Tibial nerve (tissue), 4 donors: ENCODE measurements at places on chromosomes 1 and 21.

- no peak for DNase-seq
Measured at GRCh38 chr1:208061632-208062031, 150.7 kb upstream of the CD34 start.

DNA sequence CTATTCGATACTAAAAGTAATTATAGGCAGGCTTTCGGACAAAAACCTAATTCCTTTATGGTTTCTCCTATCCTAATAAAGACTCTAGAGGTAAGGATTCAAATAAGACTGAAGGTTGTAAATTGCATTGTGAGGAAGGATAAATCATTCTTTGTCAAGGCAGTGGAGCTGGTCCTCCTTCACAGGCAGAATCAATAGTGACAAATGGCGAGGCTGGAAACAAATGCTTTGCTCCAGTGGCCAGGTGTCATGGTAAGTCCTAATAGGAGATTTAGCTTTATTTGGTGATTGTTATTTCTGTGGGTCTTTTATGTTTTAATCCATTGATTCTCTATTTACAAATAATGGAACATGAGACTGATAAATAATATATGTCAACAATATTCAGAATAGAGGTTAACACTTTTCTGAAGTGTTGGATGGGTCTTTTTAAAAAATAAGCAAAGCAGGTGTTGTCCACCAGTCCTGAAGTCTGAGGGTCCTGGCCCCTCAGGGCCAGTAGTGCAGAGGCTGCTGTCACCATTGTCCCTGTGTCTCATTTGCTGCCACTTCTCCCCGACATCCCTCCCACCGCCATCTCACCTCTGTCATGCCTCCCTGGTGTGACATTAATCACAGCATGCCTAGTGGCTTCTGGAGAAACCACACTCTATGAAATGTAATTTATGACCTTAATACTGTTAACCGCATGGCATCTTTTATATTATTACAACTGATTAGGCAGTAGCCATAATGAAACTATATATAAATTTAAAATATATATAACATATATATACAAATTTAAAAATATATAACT is 120.9 kb upstream of the MAGI3 start:
- DNase-seq: no peak

- no peak for DNase-seq
Measured at GRCh38 chr1:38101037-38101785, 54.6 kb upstream of the POU3F1 start.

DNA sequence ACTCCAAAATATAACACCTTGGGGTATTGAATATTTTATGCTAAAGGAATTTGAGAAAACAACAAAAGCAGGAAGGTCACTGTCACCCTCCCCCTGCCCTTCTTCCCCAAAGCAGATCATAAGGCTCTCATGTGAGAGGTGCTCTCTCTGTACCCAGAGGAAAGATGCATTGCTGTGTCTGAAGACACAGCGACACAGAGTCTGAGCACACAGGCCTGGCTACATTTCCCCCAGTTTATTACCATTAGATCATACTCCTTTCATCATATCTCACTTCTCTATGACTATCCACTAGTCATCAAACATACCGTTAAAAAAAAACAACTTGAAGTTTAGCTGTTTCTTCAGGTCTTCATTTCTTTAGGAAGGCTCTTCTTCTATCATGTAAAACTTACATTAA is 127.1 kb downstream of the PPIAL4G start:
- no peak for DNase-seq

DNA sequence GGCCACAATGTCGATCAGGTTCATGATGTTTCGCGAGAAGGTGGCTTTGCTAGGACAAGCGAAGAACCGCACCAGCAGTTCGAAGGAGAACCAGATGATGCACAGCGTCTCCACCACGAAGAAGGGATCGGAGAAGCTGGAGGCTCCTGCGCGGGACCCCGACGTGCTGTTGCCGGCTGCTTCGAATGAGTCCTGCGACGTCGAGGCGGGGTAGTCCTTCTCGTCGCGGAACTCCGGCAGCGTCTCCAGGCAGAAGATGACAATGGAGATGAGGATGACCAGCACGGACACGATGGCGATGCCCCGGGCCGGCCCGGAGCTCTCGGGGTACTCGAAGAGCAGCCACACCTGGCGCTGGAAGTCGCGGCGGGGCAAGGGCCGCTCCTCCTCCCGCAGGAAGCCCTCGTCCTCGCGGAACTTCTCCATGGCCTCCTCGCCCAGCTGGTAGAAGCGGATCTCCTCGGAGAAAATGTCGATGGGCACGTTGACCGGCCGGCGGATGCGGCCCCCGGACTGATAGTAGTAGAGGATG is 869 bp downstream of the KCNA3 start:
- DNase-seq: no peak

GRCh38 chr1:221667504-221667903 is 74.4 kb downstream of the DUSP10 start:
- no peak for DNase-seq

GRCh38 chr1:236259043-236259442 is 22.7 kb downstream of the ERO1B start:
- no peak for DNase-seq

- DNase-seq: no peak
Measured at GRCh38 chr1:234686035-234686434, 76.1 kb upstream of the IRF2BP2 start.

- DNase-seq: no peak
Measured at GRCh38 chr1:186845576-186846210, 16.9 kb downstream of the PLA2G4A start.

DNA sequence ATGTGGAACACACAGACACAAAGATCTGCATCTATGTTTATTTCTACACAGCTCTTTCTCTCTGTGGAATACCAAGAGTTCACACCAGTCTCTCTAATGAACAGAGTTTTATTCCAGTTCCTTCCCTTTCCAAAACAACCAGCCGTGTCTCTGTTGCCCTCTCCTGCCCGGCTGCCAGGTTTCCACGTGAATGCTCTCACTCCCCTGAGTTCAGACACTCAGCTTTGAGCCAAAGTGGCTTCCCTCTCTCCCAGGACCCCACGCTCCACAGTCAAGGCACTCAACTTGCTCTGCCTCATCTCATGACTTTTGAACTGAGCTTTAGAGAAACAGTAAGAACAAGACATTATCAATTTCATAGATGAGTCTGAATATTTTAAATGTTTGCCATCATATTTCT is 488.9 kb downstream of the SMYD3 start:
- no peak for DNase-seq

DNA sequence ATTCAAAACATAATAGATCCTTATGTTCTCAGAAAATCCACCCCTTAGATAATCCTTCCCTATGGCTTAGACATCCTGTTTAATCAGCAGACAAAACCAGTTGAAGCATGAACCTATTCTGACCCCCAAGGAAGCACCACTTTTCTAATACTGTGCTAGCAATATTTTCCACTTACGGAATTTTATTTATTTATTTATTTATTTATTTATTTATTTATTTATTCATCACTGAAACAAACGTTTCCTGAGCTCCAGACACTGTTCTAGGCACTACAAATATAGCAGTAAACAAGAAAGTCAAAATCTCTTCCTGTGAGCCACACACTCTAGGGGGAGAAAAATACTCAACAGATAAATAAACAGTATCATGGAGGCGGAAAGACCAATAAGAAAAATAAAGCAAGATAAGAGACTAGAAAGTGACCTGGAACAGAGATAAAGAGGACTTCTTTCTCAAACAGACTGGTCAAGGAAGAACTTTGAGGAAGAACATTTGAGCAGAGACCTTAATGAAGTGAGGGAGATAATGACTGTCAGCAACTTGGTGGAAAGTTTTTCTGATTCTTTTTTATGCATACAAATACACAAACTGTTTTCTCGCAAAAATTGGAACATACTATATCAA is 145.5 kb upstream of the POGK start:
- DNase-seq: no peak

DNA sequence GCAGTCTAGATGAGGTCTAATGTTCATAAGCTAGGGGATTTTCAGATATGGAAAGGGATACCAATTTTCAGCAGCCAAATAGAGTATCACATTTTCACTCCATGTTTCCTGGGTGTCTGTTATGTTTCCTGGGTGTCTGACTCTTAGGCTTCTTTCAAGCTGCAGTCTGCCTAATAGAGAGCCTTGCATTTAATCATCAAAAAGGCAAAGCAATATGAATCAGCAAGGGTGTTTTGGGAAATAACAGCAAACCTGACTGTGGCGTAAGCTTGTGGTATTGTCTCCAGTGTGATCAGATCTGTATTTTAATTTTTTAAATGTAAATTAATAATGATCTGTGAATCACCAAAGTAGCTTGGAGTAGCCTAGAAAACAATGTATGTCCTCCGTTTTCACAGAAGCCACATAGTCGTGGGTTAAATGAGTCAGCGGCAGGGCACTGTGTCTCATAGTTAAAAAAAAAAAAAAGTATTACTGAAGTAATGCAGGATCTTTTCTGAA is 10.4 kb downstream of the LGALS8 start:
- DNase-seq: no peak

- no peak for DNase-seq
Measured at GRCh38 chr1:12607263-12607662, 10.7 kb downstream of the DHRS3 start.

DNA sequence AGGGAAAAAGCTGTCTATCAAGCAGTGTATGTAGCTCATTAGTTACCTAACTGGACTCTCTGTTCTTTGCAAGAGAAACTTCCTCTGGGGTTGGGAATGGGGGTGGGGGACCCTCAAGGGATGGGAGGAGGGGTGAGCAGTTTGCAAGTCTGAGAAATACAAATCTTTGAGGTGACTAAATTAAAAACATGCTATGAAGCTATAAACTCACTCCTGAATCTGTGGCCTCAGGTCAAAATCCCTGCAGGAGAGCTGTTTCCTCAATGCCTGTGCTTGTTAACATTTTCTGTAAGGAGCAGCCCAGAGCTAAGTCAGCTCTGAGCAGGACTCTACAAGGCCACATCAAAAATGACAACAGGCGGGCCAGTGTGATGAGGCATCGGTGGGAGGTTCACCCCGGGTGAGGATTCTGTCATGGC is 32.8 kb upstream of the PTPRC start:
- no peak for DNase-seq

GRCh38 chr1:99818063-99818699 is 32.0 kb upstream of the AGL start:
- no peak for DNase-seq

- no peak for DNase-seq
Measured at GRCh38 chr1:33242652-33243051, 13.6 kb upstream of the ZNF362 start.

DNA sequence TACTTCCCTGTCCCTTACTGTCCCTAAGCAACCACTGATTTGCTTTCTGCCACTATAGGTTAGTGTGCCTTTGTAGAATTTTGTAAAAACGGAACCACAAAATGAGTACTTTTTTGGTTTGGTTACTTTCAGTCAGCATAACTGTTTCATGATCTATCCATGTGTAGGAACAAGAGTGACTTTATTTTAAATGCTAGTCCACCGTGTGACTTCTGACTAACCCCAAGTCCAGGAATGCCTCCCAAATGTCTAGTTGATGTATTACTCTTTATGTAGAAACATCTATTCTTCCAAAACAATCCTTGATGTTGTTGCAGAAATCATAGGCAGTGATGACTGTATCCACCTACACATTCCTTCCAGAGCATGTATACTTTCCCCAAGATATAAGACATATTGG is 21.3 kb downstream of the ATPAF1 start:
- no peak for DNase-seq
